Smooth muscle cell of trachea (primary cell): ENCODE measurements at places on chromosomes 1 and 21. TPM values are rescaled to one million over a fixed set of nuclear protein-coding genes. Genes with fewer than 3 reads are reported as not detected.

Gene DUSP12
- 32.7 and 44.1 TPM in 2 replicates for total RNA-seq

Gene TRAF3IP3
- total RNA-seq, result not detected in 2 replicates

Gene HES3
- total RNA-seq, result not detected in 2 replicates

Gene SEMA4A
- 1.7 and 1.8 TPM in 2 replicates for total RNA-seq

Gene PRKCZ
- 1.5 and 2.5 TPM in 2 replicates for total RNA-seq

Gene COL8A2
- 10.8 and 24.3 TPM in 2 replicates for total RNA-seq

Gene FTCD
- total RNA-seq, result 1.7 TPM in 1 of 2 replicates, not detected in the other

Gene C1QB
- total RNA-seq, result not detected in 2 replicates

Gene ATP6V1G3
- total RNA-seq, result not detected in 2 replicates

Gene CELA2A
- total RNA-seq, result not detected in 2 replicates

Gene DYNLT5
- total RNA-seq, result 0.33 and 1.6 TPM in 2 replicates

Gene IQCC
- 1.5 and 2.0 TPM in 2 replicates for total RNA-seq

Gene PODN
- total RNA-seq, result 34.8 and 87.5 TPM in 2 replicates

Gene SLC44A3
- total RNA-seq, result 0.58 and 3.1 TPM in 2 replicates

Gene ADGRB2
- total RNA-seq, result 7.4 and 25.0 TPM in 2 replicates

Gene RGS4
- total RNA-seq, result 26.3 and 110 TPM in 2 replicates

Gene CACNA1S
- total RNA-seq, result not detected in 2 replicates

Gene NGF
- 5.7 and 10.1 TPM in 2 replicates for total RNA-seq

Gene TMEM125
- total RNA-seq, result not detected in 2 replicates

Gene OPRD1
- total RNA-seq, result under 0.01 TPM in 1 of 2 replicates, not detected in the other

Gene NTRK1
- not detected in 2 replicates for total RNA-seq

Gene FALEC
- 1.5 TPM in 1 of 2 replicates, not detected in the other for total RNA-seq

Gene RASAL2
- total RNA-seq, result 18.9 and 22.7 TPM in 2 replicates

Gene SPRR2F
- not detected in 2 replicates for total RNA-seq

Gene NR5A2
- 0.15 TPM in 1 of 2 replicates, not detected in the other for total RNA-seq

Gene PFKL
- total RNA-seq, result 225 and 289 TPM in 2 replicates

Gene S100A5
- not detected in 2 replicates for total RNA-seq

Gene ANGEL2
- total RNA-seq, result 58.1 and 68.7 TPM in 2 replicates

Gene STYXL2
- total RNA-seq, result not detected in 2 replicates

Gene TRIM58
- total RNA-seq, result under 0.01 TPM in 1 of 2 replicates, not detected in the other

Gene TMEM63A
- 22.5 and 25.8 TPM in 2 replicates for total RNA-seq

Gene AMY1C
- not detected in 2 replicates for total RNA-seq

Gene EPHA8
- total RNA-seq, result not detected in 2 replicates

Gene S100A7
- total RNA-seq, result not detected in 2 replicates

Gene GPR3
- 0.33 TPM in 1 of 2 replicates, not detected in the other for total RNA-seq

Gene SHISAL2A
- total RNA-seq, result not detected in 2 replicates

Gene DCDC2B
- not detected in 2 replicates for total RNA-seq

Gene OPTC
- not detected in 2 replicates for total RNA-seq

Gene ITGB2
- total RNA-seq, result not detected in 2 replicates

Gene TRPM2
- under 0.01 TPM in 1 of 2 replicates, not detected in the other for total RNA-seq

Gene SDCCAG8
- 52.1 and 58.1 TPM in 2 replicates for total RNA-seq

Gene CNR2
- total RNA-seq, result not detected in 2 replicates

Gene CLDN19
- under 0.01 TPM in 1 of 2 replicates, not detected in the other for total RNA-seq

Gene HSPB7
- 3.3 and 5.0 TPM in 2 replicates for total RNA-seq

Gene TIE1
- 0.17 and 5.5 TPM in 2 replicates for total RNA-seq

Gene RSBN1
- 6.9 and 12.1 TPM in 2 replicates for total RNA-seq

Gene SPEN
- 13.4 and 19.9 TPM in 2 replicates for total RNA-seq

Gene LCE1F
- total RNA-seq, result not detected in 2 replicates

Gene NUP210L
- 0.15 and 0.17 TPM in 2 replicates for total RNA-seq

Gene RSPH1
- 0.15 and 0.17 TPM in 2 replicates for total RNA-seq

Gene INSRR
- under 0.01 TPM in 1 of 2 replicates, not detected in the other for total RNA-seq

Gene FCRL6
- total RNA-seq, result not detected in 2 replicates
